Left ventricle myocardium inferior (tissue), 1 donor: ENCODE measurements at places on chromosomes 12 and 14.

DNA sequence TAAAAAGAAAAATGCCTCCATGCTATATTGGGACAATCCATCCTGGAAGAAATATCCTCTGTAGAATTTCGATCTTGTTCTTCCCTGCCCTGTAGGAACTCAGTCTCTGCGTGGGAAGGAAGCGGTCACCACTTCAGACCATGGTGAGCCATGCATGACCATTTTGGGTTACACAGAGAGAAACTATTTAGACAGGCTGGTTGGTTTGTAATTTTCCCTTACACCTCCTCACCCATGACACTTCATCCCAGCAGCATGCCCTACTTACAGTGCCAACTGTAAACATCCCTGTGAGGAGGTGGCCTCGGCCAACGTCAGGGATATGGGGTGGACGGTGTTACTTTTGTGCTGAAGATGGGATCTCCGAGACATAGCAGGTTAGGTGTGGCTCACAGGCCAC is 121.4 kb downstream of the SMOC1 start:
- no peak for DNase-seq

- no peak for DNase-seq
These were observed 59.8 kb downstream of the CNTN1 start for GRCh38 chr12:40752011-40752410.

GRCh38 chr14:92850492-92850891 is 56.4 kb downstream of the GOLGA5 start:
- no peak for DNase-seq

GRCh38 chr12:110697236-110697635 is 8.3 kb upstream of the HVCN1 start:
- DNase-seq = no peak

DNA sequence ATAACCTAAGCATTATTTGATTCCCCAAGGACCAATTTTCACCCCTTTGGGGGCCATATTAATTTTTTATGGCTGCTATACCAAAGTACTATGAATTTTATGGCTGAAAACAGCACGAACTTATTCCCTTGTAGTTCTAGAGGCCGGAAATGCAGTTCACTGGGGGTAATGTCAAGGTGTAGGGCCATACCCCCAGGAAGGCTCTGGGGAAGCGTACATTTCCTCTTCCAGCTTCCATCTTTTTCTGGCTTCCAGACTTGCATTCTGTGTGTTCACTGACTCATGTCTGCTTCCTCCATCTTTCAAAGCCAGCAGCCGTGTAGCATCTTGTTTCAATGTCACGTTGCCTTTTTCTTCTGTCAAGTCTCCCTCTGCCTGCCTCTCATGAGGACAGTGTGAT is 133.5 kb downstream of the BICD1 start:
- DNase-seq = no peak

DNA sequence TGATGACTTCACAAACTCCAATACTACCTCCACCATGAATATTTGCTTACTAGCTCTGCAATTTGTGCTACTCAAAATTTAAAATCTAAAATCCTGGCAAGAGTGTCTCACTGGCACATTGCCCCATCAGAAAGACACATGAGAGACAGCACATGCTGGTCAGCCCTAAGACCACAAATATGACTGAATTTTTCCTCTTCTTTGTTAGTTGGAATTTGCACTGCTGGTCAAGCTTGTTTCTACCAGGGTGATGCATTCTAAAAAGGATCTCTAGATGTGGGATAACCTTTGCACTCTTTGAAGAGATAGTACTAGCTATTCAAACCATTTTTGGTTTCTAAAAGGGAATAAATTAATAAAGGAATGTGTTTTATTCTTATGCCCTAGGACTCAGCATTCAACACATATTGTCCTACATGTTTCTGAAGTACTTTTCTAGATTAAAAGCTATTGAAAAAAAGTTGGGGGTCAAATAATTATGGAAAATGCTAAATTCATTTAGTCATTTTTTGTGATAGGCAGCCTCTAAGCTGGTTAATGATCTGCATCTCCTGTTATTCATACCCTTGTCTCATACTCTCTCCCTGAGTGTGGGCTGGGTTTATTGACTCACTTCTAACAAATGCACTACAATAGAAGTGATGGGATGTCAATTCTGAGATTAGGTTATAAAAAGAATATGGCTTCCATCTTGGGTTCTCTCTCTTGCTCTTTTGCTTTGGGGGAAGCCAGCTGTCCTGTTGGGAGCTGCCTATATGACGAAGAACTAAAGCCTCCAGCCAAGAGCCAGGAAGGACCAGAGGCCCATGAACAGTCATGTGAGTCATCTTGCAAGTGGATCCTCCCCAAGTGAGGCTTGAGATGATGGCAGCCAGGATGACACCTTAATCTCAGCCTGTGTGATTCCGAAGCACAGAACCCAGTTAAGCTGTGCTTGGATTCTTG is 211.5 kb upstream of the CRY1 start:
- no peak for DNase-seq

- no peak for DNase-seq
These were observed 151.5 kb downstream of the TTC8 start for GRCh38 chr14:88975926-88976325.
